Activated naive CD4-positive, alpha-beta T cell (primary cell): ENCODE measurements at places on chromosomes 6 and 20.

DNA sequence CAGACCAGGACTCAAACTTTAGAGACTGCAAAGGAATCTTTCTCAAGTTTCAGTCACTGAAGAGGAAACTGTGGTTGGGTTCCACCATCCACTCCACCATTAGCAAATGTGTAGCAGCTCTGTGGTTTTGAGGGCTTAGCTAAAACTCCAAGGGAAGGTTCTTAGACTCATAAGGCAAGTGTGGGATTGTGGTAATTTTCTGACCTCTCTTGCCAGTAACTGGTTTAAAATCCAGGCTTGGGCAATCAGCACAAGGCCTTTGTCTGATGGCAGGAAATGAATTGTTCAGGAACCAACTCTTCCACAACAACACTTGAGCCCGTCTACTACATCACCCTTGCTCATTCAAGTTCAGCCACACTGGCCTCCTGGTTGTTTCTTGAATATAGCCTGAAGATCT lies 68.6 kb upstream of the FBXL4 start:
- no peak for DNase-seq

DNA sequence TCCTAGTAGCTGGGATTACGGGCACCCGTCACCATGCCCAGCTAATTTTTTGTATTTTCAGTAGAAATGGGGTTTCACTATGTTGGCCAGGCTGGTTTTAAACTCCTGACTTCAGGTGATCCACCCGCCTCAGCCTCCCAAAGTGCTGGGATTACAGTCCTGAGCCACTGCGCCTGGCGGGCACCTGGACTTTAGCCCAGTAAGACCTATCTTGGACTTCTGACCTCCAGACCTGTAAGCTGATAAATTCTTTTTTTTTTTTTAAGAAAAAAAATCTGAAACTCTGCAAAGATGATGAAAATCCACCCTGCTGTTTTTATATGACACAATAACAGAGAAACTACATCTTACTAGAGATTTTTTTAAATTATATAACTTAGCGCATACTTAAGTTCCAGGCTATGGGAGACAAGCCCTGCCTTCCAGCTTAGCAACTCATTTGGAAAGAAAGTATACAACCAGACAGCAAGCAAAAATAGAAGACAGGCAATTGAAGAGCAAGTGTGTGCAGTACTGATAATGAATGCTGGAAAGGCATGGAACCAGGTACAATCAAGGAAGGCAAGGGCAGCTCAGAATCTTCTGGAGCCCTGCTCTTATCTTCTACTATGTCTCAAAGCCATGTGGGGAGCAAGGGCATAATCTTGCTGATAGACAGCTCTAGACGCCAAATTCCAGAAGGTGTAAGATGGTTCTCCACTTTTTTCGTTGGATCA lies 104.2 kb downstream of the CD83 start:
- no peak for DNase-seq

DNA sequence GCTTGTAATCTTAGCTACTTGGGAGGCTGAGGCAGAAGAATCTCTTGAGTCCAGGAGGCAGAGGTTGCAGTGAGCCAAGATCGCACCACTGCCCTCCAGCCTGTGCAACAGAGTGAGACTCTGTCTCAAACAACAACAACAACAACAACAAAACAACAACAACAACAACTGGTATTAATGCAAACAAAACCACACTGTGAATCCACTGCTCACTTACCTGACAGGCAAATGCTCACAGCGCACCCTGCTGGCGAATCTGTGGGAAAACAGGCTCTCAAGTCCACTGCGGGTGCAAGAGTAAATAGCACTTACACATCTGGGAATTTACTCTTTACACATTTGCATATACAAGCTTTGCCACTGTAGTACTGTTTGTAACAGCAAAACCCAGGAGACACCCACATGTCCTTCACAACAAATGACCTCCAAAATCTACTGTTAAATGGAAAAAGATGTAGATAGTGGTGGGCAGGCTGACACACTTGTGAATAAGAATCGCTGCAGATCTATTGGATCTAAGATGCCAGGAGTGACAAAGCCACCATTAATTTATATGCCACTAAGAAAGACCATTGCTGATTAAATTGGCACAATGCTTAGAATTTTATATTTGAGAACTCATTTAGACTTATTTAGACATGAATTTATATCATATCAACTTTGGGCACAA lies 29.3 kb downstream of the NSFL1C start:
- peak; percentile 71 for DNase-seq

DNA sequence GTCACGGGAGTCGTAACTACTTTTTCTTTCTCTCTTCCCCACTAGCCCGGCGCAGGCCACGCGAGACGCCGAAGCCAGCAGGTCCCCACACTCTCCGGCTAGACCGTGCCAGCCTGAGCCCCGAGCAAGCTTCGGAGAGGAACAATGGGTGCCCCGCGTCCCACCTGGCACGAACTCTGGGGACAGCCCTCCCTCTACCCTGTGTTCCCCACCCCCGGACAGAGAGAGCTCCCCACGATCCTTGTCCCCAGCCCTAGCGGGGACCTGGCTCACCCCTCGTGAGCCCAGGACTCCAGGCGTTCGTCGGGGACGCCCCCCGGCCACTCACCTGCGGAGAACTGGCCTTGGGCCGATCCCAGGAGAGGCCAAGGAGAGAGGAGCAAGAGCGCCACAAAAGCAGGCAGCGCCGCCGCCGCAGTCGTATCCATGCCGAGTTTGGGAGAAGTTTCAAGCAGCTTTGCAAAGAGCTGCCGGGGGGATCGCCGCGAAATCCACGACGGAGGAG lies 416 bp downstream of the PTPRK start:
- peak; percentile 34 for DNase-seq

DNA sequence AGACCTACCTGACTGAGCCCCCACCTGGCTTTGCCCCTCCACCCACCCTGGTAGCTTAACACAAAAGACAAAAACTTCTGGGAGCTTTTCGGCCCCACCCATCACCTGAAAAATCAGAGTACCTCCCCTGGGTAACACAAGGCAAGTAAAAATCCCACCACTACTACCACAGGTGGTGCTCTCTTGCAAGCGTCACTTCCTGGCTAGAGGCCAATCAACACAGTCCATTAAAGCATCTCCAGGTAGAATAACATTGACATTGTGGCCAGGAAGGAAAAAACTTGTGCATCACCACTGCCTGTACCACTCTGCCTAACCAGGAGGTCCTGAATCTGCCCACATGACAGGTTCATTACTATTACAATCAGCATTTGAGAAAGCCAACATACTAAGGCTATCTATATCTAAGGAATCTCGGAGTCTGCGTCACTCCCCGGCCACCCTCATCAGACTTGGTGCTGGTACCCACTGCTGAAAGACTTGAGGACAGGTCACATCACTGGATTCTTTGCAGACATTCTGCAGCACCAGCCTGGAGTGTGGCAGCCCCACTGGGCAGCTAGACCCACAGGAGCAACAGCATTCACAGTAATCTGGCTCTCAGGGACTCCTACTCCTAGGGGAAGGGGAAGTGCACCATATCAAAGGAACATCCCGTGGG lies 125.9 kb downstream of the CDK19 start:
- no peak for DNase-seq

GRCh38 chr6:38481851-38482250 lies 157.9 kb downstream of the BTBD9 start:
- DNase-seq = no peak

GRCh38 chr20:50681359-50682064 lies 9.8 kb downstream of the RIPOR3 start:
- DNase-seq = no peak

GRCh38 chr20:2749343-2749950 lies 51.0 kb downstream of the CPXM1 start:
- DNase-seq = no peak

GRCh38 chr6:129022011-129022553 lies 139.1 kb downstream of the LAMA2 start:
- no peak for DNase-seq

- DNase-seq = no peak
Observed at GRCh38 chr6:124755321-124755720, 206.9 kb upstream of the RNF217 start.

DNA sequence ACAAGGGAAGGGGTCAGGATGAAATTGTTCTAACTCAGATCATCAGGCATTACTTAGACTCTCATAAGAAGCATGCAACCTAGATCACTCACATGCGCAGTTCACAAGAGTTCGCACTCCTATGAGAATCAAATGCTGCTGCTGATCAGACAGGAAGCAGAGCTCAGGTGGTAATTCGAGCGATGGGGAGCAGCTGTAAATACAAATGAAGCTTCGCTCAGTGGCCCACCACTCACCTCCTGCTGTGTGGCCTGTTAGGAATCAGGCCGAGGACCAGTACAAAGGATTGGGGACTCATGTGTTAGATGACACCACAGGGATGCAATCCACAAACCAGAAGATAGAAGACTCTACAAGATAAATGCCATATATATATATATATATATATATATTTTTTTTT lies 31.5 kb upstream of the TOP1 start:
- no peak for DNase-seq

GRCh38 chr6:49949062-49949461 lies 14.9 kb downstream of the DEFB114 start:
- no peak for DNase-seq

DNA sequence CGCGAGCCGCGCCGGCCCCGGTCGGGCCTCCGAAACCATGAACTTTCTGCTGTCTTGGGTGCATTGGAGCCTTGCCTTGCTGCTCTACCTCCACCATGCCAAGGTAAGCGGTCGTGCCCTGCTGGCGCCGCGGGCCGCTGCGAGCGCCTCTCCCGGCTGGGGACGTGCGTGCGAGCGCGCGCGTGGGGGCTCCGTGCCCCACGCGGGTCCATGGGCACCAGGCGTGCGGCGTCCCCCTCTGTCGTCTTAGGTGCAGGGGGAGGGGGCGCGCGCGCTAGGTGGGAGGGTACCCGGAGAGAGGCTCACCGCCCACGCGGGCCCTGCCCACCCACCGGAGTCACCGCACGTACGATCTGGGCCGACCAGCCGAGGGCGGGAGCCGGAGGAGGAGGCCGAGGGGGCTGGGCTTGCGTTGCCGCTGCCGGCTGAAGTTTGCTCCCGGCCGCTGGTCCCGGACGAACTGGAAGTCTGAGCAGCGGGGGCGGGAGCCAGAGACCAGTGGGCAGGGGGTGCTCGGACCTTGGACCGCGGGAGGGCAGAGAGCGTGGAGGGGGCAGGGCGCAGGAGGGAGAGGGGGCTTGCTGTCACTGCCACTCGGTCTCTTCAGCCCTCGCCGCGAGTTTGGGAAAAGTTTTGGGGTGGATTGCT lies 1.3 kb downstream of the VEGFA start:
- peak; percentile 43 for DNase-seq
